HCT116 (cell line): ENCODE measurements at places on chromosomes 16 and 17. TPM values are rescaled to one million over a fixed set of nuclear protein-coding genes. Genes with fewer than 3 reads are reported as not detected.
A peak's percentile ranks its signal among the peaks of the same experiment; 100 is the strongest.

- no peak overlapping the region for H3K4me3 ChIP-seq
- H3K27me3 ChIP-seq, result no peaks in the 10 kb centered on the region
- no peak for DNase-seq
- H3K36me3 ChIP-seq, result no peaks in the 10 kb centered on the region
Observed at GRCh38 chr16:1514507-1514906, 19.0 kb upstream of the TMEM204 start.

The KRTAP17-1 gene
- not detected for total RNA-seq

The CHMP1A gene
- 158 TPM for total RNA-seq

GRCh38 chr16:4415538-4416199, 727 bp downstream of the CORO7 start:
- peak overlapping the region; percentile 74; the same call in 1 of the 2 replicates for H3K27ac ChIP-seq
- H3K4me3 ChIP-seq, result peak overlapping the region; percentile 60
- no peaks in the 10 kb centered on the region for H3K27me3 ChIP-seq
- DNase-seq, result no peak
- peaks cover 14% of the 10 kb centered on the region for H3K4me1 ChIP-seq

DNA sequence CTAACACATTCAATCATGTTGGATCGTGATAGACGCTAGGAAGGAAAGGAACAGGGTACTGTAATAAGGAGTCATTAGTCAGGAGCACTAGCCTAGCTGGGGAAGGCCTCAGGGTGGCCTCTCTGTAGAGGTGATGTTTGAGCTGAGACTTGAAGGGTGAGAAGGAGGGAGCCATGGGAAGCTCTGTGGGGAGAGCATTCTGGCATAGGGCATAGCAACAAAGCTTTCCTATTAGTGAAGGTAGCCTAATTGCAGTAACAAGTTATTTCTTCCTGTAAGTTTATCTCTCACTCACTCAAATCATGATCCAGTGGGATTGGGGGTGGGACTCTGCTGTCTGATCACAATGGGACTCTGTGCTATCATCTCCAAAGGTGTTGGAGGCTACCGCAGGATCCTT, 16.1 kb downstream of the PLCG2 start:
- no peaks in the 10 kb centered on the region for H3K27me3 ChIP-seq
- H3K36me3 ChIP-seq, result no peaks in the 10 kb centered on the region
- no peaks in the 10 kb centered on the region for H3K4me1 ChIP-seq
- no peak overlapping the region for H3K27ac ChIP-seq

GRCh38 chr16:87823181-87823929, 46.0 kb downstream of the SLC7A5 start:
- H3K27me3 ChIP-seq, result peaks cover 5% of the 10 kb centered on the region; the same call in 1 of the 2 replicates
- no peak overlapping the region for H3K27ac ChIP-seq
- no peaks in the 10 kb centered on the region for H3K36me3 ChIP-seq

The ASB16 gene
- total RNA-seq, result 0.37 TPM

DNA sequence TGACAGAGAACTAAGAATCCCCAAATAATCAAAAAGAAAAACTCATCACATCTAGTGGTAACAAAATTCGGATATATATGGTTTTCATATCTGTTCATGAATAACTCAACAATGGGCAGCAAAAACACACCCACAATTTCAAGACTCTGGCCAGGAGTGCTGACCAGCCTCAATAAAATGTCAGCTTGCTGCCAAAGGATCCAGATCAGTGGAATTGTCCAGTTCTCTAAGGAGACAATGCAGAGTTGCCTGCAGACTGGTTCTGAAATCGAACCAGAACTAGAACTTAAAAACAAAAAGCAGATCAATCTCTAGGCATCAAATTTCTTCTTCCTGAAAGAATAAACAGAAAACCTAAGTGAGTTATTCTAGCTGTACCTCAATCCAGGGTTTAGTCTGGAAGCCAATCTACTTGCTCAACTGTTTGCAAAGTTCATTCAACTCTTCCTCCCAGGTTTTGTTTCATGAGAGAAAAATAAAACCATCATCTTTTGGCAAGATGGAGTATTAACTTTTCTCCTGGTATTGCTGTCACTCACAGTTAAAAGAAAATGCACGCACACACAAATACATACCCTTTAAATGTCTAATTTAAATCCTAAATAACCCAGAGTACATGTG, 61.0 kb downstream of the CFDP1 start:
- H3K4me1 ChIP-seq, result no peaks in the 10 kb centered on the region
- no peaks in the 10 kb centered on the region for H3K36me3 ChIP-seq
- no peaks in the 10 kb centered on the region for H3K27me3 ChIP-seq
- no peak overlapping the region for H3K4me3 ChIP-seq
- no peak overlapping the region for H3K27ac ChIP-seq

- DNase-seq, result no peak
- H3K4me3 ChIP-seq, result no peak overlapping the region
- no peaks in the 10 kb centered on the region for H3K27me3 ChIP-seq
- no peak overlapping the region for H3K27ac ChIP-seq
- H3K36me3 ChIP-seq, result no peaks in the 10 kb centered on the region; the same call in 1 of the 2 replicates
Observed at GRCh38 chr17:81405411-81405872, 10.2 kb downstream of the BAHCC1 start.

DNA sequence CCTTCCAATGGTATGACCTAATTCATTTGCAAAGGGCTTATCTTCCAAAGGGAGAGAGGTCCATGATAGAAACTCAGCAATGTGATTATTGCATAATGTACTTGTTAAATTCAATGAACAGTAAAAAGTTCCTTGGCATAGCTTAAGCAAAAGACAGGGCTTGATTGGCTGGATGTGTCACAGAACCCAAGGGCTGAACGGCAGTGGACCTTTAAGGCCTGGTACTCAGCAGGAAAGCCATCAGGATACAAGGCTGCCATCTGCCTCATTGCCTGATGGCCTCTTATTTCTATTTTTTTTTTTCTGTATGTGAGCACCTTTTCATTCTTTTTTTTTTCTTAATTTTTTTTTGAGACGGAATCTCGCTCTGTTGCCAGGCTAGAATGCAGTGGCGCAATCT, 208.9 kb upstream of the WSCD1 start:
- no peaks in the 10 kb centered on the region for H3K36me3 ChIP-seq
- DNase-seq, result no peak
- no peak overlapping the region for H3K4me3 ChIP-seq
- no peaks in the 10 kb centered on the region for H3K4me1 ChIP-seq

GRCh38 chr17:72345088-72345487, 224.3 kb downstream of the SOX9 start:
- peaks cover 33% of the 10 kb centered on the region for H3K4me1 ChIP-seq
- no peaks in the 10 kb centered on the region for H3K36me3 ChIP-seq
- DNase-seq, result no peak

DNA sequence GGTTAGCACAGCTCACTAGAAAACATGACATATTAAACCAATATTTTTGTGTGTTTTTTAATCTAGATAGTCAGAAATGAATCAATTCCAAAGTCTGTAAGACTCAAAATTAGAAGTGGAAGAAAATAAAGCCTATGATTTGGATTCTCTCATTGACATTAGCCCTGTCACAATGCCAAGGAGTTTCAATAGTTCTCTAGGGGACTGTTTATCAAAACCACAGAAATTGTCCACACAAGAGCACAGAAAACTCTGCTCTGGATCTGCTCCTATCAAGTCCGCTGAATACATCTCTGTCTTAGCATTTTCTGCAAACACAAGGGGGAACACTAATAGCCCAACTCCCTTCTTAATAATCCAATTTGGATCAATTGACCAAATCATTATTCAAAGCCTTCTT, 152.0 kb downstream of the HS3ST3B1 start:
- DNase-seq, result no peak
- no peak overlapping the region for H3K4me3 ChIP-seq
- no peaks in the 10 kb centered on the region for H3K4me1 ChIP-seq
- H3K27me3 ChIP-seq, result no peaks in the 10 kb centered on the region
- no peak overlapping the region for H3K27ac ChIP-seq

The ACSM5 gene
- total RNA-seq, result not detected

- no peak overlapping the region for H3K27ac ChIP-seq
- no peaks in the 10 kb centered on the region for H3K4me1 ChIP-seq
- peaks cover 7% of the 10 kb centered on the region; the same call in 1 of the 2 replicates for H3K36me3 ChIP-seq
- DNase-seq, result no peak
Observed at GRCh38 chr16:19446886-19447285, 29.2 kb downstream of the TMC5 start.

DNA sequence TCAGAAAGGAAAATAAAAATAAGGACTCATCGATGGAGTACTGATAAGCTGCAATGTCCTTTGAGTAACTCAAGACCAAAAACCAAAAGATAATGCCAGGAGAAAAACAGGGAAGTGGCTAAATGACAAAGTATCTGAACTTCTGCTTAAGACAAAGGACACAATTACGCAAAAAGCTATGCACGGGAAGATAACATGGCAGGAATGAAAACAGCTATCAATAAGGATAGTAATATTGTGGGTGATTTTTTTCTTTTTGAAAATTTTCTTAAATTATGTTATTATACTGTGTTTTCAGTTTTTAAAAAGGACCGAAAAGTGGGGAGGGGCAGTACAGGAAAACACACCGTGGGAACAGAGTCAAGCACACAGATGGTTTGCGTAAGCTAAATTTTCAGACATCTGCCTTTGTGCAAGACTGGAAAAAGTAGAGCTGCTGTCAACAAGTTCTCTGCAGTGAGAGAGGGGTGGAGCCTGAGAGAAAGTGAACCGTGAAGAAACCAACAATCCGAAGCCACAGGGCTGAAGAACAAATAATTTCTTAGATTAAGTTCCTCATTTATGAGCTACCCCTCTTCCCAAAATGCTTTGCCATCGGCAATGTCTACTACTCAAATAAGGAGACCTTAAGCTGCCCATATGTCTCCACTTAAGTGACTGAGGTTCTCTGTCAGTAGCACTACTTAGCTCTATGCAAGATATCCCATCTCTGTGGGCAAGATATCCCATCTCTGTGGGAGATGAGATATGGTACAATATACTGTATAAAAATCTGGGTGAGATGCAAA, 99.9 kb upstream of the CORO6 start:
- no peak overlapping the region for H3K4me3 ChIP-seq
- no peaks in the 10 kb centered on the region for H3K27me3 ChIP-seq
- peaks cover 7% of the 10 kb centered on the region; the same call in 1 of the 2 replicates for H3K4me1 ChIP-seq
- H3K27ac ChIP-seq, result no peak overlapping the region
- H3K36me3 ChIP-seq, result no peaks in the 10 kb centered on the region
- no peak for DNase-seq

The UMOD gene
- not detected for total RNA-seq

DNA sequence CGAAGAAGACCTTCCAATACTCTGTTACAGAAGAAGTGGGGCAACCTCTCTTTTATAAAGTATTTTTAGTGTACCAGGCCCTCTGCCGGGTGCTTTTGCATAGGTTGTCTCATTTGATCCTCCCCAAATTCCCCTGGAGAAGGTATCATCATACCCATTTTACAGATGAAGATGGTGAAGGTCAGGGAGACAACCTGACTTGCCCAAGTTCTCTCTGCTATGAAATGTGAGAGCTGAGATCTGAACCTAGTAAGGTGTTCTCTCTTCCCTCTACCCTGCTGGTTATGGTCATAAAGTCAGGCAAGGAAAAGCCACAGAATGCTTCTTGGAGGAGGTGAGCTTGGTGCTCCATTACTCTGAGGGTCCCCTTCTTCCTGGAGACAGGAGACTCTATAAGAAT, 28.1 kb upstream of the HERPUD1 start:
- H3K4me3 ChIP-seq, result no peak overlapping the region
- H3K4me1 ChIP-seq, result no peaks in the 10 kb centered on the region

DNA sequence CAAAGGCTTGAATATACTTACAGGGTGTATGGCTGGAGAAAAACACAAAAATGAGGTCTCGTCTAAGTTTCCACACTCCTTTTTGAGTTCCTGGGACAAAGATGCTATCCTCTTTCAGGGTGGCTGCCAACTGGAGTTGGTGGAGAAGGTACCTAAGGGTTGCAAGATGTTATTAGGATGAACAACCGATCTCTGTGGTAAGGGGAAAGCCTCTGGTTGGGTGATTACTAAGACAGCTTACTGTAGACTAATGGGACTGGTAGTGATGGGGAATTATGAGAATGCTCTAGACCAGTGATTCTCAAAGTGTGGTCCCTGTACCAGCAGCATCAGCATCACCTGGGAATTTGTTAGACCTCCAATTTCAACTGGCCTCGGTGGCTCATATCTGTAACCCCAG, 6.0 kb downstream of the ADAT1 start:
- peaks cover 6% of the 10 kb centered on the region for H3K4me1 ChIP-seq
- no peak overlapping the region for H3K27ac ChIP-seq
- no peak overlapping the region for H3K4me3 ChIP-seq
- no peaks in the 10 kb centered on the region for H3K27me3 ChIP-seq
